ENCODE measurements at places on chromosomes 5 and 9. TPM values are rescaled to one million over a fixed set of nuclear protein-coding genes. Genes with fewer than 3 reads are reported as not detected.

DNA sequence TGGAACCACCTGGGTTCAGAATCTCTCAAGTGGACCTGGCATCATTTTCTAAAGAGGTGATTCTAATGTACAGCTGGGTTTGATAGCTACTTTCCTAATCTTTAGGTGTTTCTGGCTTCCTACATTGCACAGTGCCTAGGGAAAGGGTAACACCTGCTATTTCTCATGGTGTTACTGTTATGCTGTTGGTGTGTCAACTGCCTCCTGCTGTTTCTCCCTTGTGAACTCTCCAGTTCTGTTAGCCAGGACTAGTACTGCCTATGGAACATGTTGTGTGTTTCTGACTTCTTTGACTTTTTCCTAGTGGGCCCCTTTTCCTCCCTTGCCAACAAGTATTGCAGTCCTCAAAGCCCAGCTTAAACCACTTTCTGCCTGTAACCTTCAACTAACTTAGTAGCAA, 5.5 kb downstream of the ARHGEF28 start:
- H3K4me1 ChIP-seq, result no peaks in the 10 kb centered on the region
- no peak overlapping the region for H3K27ac ChIP-seq
- peaks cover 41% of the 10 kb centered on the region for H3K27me3 ChIP-seq
- DNase-seq, result no peak
- no peak overlapping the region for H3K4me3 ChIP-seq

- H3K4me3 ChIP-seq, result no peak overlapping the region
- H3K4me1 ChIP-seq, result peaks cover 13% of the 10 kb centered on the region
- H3K27me3 ChIP-seq, result no peaks in the 10 kb centered on the region
- DNase-seq, result no peak
- no peaks in the 10 kb centered on the region for H3K36me3 ChIP-seq
Measured at GRCh38 chr5:55471468-55471867, 63.3 kb downstream of the PLPP1 start.

- peak overlapping the region; percentile 73 for H3K27ac ChIP-seq
- H3K36me3 ChIP-seq, result peaks cover 28% of the 10 kb centered on the region
- H3K27me3 ChIP-seq, result no peaks in the 10 kb centered on the region
Measured at GRCh38 chr9:19117039-19117716, 10.1 kb downstream of the PLIN2 start.

Gene SH2D3C
- total RNA-seq, result 65.8 TPM

- no peak for DNase-seq
- no peaks in the 10 kb centered on the region for H3K27me3 ChIP-seq
- H3K27ac ChIP-seq, result no peak overlapping the region
- H3K4me3 ChIP-seq, result no peak overlapping the region
- no peaks in the 10 kb centered on the region for H3K4me1 ChIP-seq
Measured at GRCh38 chr5:170006021-170006420, 25.7 kb upstream of the INSYN2B start.

Gene PARP8
- 61.0 TPM for total RNA-seq

Gene PCDHAC2
- total RNA-seq, result not detected

DNA sequence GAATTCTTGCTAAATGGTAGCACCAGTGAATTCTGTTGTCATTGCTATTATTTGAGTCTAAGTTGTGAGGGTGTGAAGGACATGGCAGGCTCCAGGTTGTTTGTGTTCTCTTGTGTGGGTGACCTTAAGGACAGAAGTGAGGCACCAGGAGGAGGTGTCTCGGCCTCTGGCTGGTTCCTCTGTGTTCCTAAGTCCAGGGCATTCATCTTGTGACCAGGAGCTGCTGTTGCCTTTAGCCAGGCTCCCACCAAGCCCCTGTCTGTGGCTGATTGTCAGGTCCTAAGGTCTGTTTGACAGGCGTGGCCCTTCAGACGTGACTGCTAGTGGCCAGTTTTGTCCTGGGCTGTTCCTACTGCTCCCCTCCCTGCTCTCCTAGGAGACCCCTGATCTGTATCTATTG, 89.4 kb downstream of the ANGPTL2 start:
- no peaks in the 10 kb centered on the region for H3K36me3 ChIP-seq
- no peaks in the 10 kb centered on the region for H3K27me3 ChIP-seq
- H3K4me1 ChIP-seq, result no peaks in the 10 kb centered on the region
- no peak overlapping the region for H3K27ac ChIP-seq

- H3K4me1 ChIP-seq, result no peaks in the 10 kb centered on the region
- H3K27ac ChIP-seq, result peak overlapping the region; percentile 25
- peak; percentile 33 for DNase-seq
- H3K4me3 ChIP-seq, result no peak overlapping the region
Measured at GRCh38 chr5:66757219-66757833, 161.1 kb downstream of the MAST4 start.

Gene OR13C4
- not detected for total RNA-seq

GRCh38 chr5:93274291-93274690, 306.7 kb downstream of the NR2F1-AS1 start:
- no peaks in the 10 kb centered on the region for H3K4me1 ChIP-seq
- H3K27me3 ChIP-seq, result no peaks in the 10 kb centered on the region
- H3K4me3 ChIP-seq, result no peak overlapping the region
- H3K36me3 ChIP-seq, result no peaks in the 10 kb centered on the region
- H3K27ac ChIP-seq, result no peak overlapping the region

GRCh38 chr5:158351485-158352125, 492.7 kb upstream of the CLINT1 start:
- peaks cover 7% of the 10 kb centered on the region for H3K36me3 ChIP-seq
- H3K27me3 ChIP-seq, result no peaks in the 10 kb centered on the region
- no peak overlapping the region for H3K27ac ChIP-seq
- peaks cover 15% of the 10 kb centered on the region for H3K4me1 ChIP-seq

GRCh38 chr5:45284436-45284835, 411.7 kb downstream of the HCN1 start:
- no peak overlapping the region for H3K4me3 ChIP-seq
- H3K36me3 ChIP-seq, result no peaks in the 10 kb centered on the region
- H3K27me3 ChIP-seq, result no peaks in the 10 kb centered on the region
- H3K27ac ChIP-seq, result no peak overlapping the region
- no peaks in the 10 kb centered on the region for H3K4me1 ChIP-seq

- no peak overlapping the region for H3K4me3 ChIP-seq
- peaks cover 17% of the 10 kb centered on the region for H3K4me1 ChIP-seq
- H3K27me3 ChIP-seq, result peaks cover 61% of the 10 kb centered on the region
Measured at GRCh38 chr9:86102626-86103025, 3.3 kb upstream of the GOLM1 start.

Gene PAX5
- total RNA-seq, result 2.2 TPM

GRCh38 chr9:114240647-114241558, 82.0 kb upstream of the ORM1 start:
- no peaks in the 10 kb centered on the region for H3K36me3 ChIP-seq
- H3K27me3 ChIP-seq, result no peaks in the 10 kb centered on the region
- no peak overlapping the region for H3K4me3 ChIP-seq
- no peak for DNase-seq
- no peaks in the 10 kb centered on the region for H3K4me1 ChIP-seq
- H3K27ac ChIP-seq, result no peak overlapping the region

Gene NSG2
- total RNA-seq, result not detected

DNA sequence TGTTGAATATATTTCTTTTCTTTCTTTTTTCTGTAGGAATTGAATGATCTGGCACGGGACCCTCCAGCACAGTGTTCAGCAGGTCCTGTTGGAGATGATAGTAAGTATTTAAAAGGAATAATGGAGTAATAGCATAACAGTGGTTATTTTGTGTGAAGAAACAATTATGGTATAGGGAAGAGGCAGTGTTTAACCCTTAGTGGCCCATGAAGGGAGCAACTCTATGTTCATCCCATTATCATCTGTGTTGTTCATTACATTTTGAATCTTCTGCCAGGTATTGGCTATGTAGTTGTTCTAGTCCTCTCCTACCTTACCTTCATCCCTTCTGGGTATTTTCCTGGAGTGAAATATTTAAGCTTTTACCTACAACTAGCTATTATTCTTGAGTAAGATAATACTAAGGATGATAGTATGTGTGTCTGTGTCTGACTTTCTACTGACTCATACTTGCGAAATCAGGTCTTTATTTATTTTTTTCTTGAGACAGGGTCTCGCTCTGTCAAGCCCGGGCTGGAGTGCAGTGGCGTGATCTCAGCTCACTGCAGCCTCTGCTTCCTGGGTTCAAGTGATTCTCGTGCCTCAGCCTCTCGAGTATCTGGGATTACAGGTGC, 39.3 kb downstream of the UBE2D2 start:
- no peak overlapping the region for H3K4me3 ChIP-seq
- no peaks in the 10 kb centered on the region for H3K27me3 ChIP-seq
- DNase-seq, result no peak
- peaks cover 22% of the 10 kb centered on the region for H3K36me3 ChIP-seq
- H3K27ac ChIP-seq, result peak overlapping the region; percentile 48

DNA sequence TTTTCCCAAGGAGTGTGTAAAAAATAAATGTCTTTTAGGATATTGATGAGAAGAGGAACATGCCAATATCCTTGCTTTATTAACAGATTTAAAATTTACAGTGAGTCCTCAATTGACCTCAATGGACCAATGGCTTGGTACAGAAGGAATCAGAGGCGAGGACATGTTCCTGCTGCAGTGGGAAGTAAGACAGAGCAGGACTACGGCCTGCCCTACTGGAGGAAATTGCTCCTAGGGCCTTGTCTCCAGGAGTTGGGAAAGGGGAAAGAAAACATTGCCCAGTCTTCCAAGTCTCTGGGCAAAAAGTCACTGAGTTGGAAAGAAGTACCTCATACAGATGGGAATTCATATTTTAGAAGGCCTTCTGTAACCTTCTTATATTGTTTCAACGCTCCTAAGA, 33.1 kb upstream of the UGT3A2 start:
- no peaks in the 10 kb centered on the region for H3K4me1 ChIP-seq
- no peak for DNase-seq
- no peak overlapping the region for H3K27ac ChIP-seq
- no peak overlapping the region for H3K4me3 ChIP-seq

Gene SPATA31C1
- not detected for total RNA-seq

Gene DPH7
- 32.8 TPM for total RNA-seq

DNA sequence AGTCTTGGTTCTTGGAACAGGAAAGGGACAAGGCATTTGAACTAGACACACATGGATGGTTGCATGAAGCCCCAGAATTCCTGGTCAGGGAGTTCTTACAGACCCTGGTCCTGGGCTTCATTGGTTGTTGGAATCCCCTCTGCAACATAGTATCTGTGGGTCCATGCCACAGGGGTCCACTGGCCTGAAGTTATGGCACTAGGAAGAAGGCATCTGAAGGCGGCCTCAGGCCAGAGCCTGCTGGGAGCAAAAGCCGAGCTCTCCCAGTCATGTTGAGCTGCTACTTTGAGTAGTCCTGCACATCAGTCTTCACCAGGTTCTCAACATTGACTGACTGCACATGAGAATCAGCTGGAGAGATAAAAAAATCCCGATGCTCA, 71.1 kb upstream of the PITX1 start:
- H3K27me3 ChIP-seq, result peaks cover 11% of the 10 kb centered on the region
- no peaks in the 10 kb centered on the region for H3K36me3 ChIP-seq
- no peak for DNase-seq
- H3K4me3 ChIP-seq, result no peak overlapping the region

DNA sequence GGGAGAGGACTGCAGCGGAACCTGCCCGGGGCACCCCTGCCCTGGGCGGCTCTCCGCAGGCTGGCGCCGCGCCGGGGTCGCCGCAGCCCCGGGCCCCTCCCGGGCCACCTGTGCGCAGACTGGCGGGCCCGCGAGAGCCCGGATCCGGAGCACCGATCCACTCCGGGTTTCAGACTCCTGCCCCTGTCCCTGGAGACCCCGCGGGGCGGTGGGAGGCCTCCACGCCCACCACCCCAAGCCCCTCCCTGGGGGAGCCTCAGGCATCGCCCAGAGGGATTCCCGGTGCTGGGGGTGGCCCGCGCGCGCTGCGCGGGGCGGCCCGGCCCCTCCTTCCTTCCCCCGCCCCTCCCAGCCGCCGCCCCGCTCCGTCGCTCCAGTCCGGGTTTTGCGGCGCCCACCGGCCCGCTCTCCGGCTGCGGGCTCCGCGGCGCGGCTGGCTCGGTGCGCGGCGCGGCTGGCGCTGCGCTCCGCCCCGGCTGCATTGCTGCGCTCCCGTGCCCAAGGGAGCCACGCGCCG, at the start of gene UNC5A:
UNC5A (plus strand) TSS at position 479 of the 517 bp plus-strand sequence. CDS start 192 bp downstream, outside the sequence.
- peak; percentile 81 for DNase-seq
- peaks cover 73% of the 10 kb centered on the region for H3K27me3 ChIP-seq
- H3K4me1 ChIP-seq, result peaks cover 14% of the 10 kb centered on the region
- H3K4me3 ChIP-seq, result peak within 1 kb of the TSS; percentile 80
- H3K27ac ChIP-seq, result no peak within 1 kb of the TSS
- no peaks in the 10 kb centered on the region for H3K36me3 ChIP-seq

DNA sequence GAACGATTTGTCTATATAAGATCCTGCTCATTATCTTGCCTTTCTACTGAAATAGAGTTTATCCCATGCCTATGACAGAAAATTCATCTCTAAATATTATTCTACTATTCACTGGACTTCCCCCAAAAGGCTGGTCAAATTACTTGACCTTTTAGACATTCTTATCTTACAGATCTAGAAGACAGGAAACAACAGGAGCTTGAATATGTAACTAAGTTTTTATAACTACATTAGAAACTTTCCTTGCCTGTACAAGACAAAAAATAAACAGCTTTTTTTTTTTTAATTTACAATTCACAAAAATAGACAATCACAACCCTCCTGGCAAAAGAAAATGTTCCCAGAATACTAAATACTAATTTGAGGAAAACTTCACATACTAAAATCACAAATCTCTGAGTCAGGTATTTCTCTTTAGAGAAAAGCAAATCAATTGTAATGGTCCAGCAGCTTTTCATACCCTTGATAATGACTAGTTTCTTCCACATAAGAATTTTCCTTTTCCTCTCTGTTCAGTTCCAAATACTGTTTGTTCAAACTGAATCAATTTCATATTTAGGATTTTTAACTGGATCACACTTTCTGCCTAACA, 68.6 kb downstream of the MLLT3 start:
- H3K4me1 ChIP-seq, result peaks cover 72% of the 10 kb centered on the region
- H3K4me3 ChIP-seq, result peak overlapping the region; percentile 51
- H3K27me3 ChIP-seq, result no peaks in the 10 kb centered on the region
- peaks cover 2% of the 10 kb centered on the region for H3K36me3 ChIP-seq

GRCh38 chr9:74952201-74953151, at the start of gene C9orf40:
C9orf40 (minus strand) TSS chr9:74952912; CDS start chr9:74952611, 301 bp downstream.
- H3K27me3 ChIP-seq, result no peaks in the 10 kb centered on the region
- H3K4me3 ChIP-seq, result peak within 1 kb of the TSS; percentile 91
- peak within 1 kb of the TSS; percentile 98 for H3K27ac ChIP-seq
- peaks cover 10% of the 10 kb centered on the region for H3K36me3 ChIP-seq

Gene ZCCHC10
- 23.7 TPM for total RNA-seq

- no peaks in the 10 kb centered on the region for H3K27me3 ChIP-seq
- DNase-seq, result no peak
- H3K4me3 ChIP-seq, result no peak overlapping the region
- H3K4me1 ChIP-seq, result no peaks in the 10 kb centered on the region
Measured at GRCh38 chr9:125549465-125549871, 157.5 kb downstream of the MAPKAP1 start.

DNA sequence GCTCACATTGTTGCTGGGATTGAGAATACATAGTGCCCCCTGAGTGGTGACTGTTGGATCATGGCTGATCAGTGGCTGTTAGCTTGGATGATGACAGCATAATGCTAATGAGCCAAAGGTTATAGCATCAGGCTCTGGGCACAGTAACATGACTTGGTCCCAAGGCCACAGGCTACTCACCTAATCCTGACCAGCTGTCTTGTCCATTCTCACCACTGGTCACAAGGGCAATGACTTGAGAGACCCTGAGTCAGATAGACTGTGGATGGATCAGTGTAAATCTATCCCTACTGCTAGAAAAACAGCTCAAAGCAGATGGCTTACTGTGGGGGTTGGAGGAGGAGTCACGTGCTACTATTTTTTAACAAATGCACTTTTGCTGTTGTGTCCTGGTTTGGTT, 74.7 kb downstream of the AOPEP start:
- DNase-seq, result no peak
- H3K27ac ChIP-seq, result no peak overlapping the region
- no peaks in the 10 kb centered on the region for H3K27me3 ChIP-seq
- peaks cover 11% of the 10 kb centered on the region for H3K36me3 ChIP-seq
- peaks cover 27% of the 10 kb centered on the region for H3K4me1 ChIP-seq

Gene GRIN1
- 1.2 TPM for total RNA-seq

Data from activated T-cell treated with anti-CD3 and anti-CD28 coated beads, Interleukin-2, amount 50 U/mL, for 72 hours (primary cell).